ENCODE measurements at places on chromosomes 4 and X.

DNA sequence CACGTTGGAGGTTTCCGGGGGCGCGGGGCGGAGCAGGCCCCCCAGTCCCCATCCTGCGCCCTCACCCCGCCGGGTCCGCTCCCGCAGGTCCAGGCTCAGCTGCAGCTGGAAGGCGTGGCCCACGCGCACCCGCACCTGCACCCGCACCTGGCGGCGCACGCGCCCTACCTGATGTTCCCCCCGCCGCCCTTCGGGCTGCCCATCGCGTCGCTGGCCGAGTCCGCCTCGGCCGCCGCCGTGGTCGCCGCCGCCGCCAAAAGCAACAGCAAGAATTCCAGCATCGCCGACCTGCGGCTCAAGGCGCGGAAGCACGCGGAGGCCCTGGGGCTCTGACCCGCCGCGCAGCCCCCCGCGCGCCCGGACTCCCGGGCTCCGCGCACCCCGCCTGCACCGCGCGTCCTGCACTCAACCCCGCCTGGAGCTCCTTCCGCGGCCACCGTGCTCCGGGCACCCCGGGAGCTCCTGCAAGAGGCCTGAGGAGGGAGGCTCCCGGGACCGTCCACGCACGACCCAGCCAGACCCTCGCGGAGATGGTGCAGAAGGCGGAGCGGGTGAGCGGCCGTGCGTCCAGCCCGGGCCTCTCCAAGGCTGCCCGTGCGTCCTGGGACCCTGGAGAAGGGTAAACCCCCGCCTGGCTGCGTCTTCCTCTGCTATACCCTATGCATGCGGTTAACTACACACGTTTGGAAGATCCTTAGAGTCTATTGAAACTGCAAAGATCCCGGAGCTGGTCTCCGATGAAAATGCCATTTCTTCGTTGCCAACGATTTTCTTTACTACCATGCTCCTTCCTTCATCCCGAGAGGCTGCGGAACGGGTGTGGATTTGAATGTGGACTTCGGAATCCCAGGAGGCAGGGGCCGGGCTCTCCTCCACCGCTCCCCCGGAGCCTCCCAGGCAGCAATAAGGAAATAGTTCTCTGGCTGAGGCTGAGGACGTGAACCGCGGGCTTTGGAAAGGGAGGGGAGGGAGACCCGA lies 14.0 kb downstream of the SHOX start:
- no peak for DNase-seq

- DNase-seq, result no peak
Observed at GRCh38 chr4:184644553-184645307, 4.5 kb downstream of the CASP3 start.

DNA sequence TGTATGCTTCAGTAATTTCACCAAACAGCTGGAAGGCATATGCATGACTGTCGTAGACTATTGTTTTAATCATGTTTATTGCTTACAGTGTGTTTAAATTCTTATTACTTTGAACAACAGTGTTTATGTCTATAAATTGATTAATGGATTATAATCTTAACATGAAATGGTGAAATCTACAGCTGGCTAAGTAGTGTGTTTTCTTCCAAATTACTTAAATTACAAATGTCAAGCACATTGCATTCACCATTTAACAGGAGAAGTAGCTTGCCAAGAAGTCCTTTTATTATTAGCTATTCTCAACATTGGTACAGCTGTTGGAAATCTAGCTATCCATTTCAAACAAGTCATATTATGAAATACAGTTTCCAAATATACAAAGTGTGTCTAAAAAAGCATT lies 849.3 kb upstream of the PCDH10 start:
- DNase-seq, result peak; percentile 67

DNA sequence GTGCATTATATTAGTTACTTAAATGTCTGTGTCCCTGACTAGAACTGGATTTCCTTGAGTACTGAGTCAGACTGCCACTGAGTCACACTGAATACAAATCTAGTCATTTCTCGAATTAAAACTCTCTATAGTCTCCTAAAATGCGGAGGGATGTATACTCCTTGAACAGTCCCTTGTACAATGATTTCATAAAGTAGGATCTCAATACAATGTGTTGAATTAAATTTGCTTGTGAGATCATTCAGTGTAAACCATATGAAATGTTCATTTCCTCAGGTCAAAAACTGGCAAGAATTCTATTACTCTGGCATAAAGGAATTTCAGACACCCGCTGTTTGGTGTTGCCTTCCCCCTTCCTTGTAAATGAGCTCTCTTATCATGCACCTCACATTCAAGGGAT lies 17.5 kb upstream of the FAM241A start:
- DNase-seq, result no peak

- DNase-seq, result no peak
Observed at GRCh38 chr4:94635177-94635576, 122.6 kb upstream of the BMPR1B start.

DNA sequence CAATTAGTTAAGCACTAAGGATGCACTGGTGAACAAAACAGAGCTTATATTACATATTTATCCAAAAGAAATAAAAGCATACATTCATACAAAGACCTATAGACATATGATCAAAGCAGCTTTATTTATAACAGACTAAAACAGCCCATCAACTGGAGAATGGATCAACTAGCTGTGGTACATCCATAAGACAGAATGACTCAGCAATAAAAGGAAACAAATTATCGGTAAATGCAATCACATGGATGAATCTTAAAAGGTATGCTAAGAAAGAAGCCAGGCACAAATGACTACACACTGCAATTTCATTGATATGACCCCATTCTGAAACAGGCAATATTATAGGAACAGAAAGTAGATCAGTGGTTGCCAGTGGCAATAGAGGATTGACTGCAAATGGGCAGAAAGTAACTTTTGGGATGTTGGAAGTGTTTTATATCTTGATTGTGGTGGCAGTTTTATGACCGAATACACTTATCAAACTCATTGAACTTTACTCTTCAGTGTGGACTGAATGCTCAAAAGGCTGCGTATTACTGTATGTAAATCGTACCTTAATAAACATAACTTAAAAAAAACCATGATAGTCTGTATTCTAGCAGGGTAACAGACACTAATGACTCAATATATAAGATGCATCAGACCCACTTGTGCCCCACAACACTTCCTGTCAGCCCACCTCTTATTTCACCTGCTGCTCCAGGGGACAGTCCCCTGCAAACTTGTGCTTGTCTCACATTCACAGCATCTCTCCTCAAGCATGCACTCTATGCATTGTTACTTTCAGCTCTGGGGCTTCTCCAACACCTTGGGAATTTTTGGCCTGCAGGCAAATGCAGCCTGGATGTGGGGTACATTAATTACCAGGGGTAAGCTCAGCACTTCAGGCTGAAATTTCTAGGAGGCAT lies 59.1 kb downstream of the MID1IP1 start:
- DNase-seq, result no peak

DNA sequence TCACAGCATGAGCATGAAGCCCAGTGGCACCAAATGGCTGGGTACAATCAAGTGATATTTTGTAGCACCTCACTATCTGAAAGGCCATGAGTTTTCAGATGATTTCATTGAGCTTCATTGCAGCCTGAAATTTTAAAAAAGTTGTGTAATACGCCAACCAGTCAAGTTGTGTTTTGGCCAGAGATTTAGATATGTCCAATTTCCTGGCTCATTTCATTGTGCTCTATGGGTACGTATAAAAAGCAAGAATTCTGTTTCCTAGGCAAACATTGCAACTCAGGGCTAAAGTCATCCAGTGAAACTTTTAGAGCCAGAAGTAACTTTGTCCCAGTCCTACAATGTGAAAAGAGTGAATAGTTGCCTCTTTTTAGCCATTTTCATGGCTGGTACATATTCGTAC lies 212.5 kb downstream of the GC start:
- DNase-seq, result no peak

GRCh38 chr4:169720529-169720928 lies 37.2 kb downstream of the HPF1 start:
- DNase-seq, result no peak

- no peak for DNase-seq
Observed at GRCh38 chr4:129246145-129246544, 150.2 kb downstream of the C4orf33 start.

- DNase-seq, result no peak
Observed at GRCh38 chr4:171235521-171235920, 577.7 kb upstream of the GALNTL6 start.

- DNase-seq, result no peak
Observed at GRCh38 chrX:28638775-28639174, 51.5 kb downstream of the IL1RAPL1 start.

DNA sequence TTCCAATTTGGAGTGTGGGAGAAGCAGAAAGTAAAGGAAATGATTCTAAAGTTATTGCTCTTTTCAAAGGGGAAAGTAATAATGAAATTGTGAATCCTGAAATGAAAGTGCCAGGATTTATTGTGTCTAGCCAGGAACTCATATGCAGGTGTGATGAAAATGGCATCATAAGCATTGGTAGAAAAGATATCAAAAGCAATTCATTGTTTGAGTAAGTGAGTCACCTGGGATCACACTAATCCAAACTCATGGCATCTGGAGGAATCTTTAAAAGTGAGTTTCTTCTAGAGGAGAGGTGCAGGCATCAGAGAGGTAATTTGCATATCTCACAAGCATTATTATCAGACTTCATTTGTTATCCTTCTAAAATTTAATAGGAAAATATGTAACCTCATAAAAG lies 84.7 kb downstream of the LARP7 start:
- no peak for DNase-seq

All from NCI-H1105 treated with DMSO at 0.1 percent for 48 hours (cell line).